ENCODE measurements at places on chromosomes 16 and 17.

DNA sequence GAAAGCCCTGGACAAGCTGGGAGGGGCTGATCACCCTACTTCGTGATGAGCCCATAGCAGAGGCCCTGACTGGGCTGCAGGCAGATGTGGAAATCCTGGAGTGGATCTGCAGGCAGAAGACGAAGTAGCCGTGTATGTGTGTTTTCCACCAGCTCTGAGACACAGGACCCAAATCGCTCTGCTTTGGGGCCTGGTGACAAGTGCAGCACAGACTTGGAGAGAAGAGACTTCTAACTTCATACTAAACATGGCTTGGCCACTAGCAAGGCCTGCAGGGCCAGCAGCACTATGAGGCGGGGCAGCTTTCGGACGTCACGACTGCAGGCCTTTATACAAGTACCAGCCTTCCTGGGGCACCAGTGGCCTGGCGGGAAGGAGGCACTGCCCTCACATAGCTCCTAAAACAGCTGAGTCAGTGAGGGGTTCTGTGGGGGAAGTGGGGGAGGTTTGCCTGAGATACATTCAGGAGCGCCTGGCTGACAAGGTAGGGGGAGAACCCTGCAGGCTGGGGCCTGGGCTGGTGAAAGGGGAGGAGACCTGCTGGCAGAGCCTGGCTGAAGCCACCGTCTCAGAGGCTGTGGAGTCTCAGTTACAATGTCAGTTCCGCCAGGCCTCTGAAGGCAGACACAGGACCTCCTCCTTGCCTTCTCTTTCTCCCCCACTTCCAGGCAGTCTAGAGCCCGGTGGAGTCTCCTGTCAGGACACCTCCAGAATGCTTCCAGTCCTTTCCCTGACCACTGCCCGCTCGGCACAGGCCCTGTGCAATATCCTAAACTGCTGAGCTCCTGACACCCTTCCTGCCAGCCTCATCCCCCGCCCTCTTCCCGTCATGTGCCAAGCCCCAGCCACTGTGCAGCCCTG is 73.4 kb downstream of the WSB1 start:
- no peak for DNase-seq

DNA sequence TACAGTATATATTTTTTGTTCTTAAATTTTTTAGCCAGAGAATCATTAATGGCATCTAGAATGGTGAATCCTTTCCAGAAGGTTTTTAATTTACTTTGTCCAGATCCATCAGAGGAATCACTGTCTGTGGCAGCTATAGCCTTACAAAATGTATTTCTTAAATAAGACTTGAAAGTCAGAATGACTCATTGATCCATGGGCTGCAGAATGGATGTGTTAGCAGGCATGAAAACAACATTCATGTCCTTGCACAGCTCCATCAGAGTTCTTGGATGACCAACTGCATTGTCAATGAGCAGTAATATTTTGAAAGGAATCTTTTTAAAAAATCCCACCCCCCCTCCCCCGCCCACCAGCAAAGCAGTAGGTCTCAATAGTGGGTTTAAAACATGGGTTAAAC is 51.4 kb downstream of the CACNG1 start:
- DNase-seq, result no peak

DNA sequence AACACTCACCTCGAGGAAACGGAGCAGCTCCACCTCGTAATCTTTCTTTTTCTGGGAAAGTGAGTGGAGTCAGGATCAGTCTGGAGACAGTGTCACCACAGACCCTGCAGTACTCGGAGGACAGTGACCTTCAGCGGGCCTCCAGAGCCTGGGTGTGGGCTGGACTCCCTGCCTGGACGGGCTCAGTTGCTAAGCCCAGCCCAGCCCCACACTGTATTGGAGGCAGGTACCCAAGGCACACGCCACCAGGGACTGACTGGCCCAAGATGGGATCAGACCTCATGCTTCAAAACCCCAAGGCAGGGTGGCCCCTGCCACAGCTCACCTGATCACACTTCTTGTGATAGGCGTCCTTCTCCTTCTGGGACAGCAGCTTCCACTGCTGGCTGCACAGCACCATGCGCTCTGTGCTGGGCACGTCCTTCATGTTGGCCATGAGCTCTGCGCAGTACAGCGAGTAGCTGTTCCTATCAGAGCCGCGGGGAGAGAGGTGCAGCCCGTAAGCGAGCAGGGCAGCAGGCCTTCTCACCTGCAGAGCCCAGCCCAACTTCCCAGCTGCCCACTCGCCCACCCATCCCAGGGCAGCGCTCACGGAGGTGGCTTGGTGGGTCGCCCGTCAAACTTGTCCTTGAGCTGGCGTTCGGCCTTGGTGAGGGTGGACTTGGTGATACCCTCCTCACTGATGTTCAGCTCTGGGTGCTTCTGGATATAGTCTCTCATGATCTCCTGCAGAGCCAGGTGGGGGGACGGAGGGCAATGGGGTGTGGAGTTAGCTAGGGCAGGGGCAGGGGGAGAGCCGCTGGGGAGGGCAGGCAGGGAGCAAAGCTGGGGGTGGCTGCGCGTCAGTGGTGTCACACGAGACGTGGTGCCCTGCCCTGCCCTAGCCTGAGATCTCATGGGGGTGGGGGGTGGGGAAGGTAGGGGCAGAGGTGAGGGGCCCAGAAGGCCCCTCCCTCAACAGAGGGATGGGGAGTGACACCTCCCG is 7.9 kb downstream of the UBTF start:
- no peak for DNase-seq

GRCh38 chr17:10121971-10122707 is 76.3 kb downstream of the GAS7 start:
- no peak for DNase-seq

- DNase-seq, result no peak
Observed at GRCh38 chr16:10936272-10936984, 5.8 kb downstream of the DEXI start.

GRCh38 chr16:78478267-78478861 is 378.9 kb downstream of the WWOX start:
- peak; percentile 19 for DNase-seq

GRCh38 chr17:50715471-50715870 is 3.9 kb upstream of the LUC7L3 start:
- DNase-seq, result no peak

GRCh38 chr16:30768583-30769181 is 6.6 kb downstream of the RNF40 start:
- DNase-seq, result no peak

DNA sequence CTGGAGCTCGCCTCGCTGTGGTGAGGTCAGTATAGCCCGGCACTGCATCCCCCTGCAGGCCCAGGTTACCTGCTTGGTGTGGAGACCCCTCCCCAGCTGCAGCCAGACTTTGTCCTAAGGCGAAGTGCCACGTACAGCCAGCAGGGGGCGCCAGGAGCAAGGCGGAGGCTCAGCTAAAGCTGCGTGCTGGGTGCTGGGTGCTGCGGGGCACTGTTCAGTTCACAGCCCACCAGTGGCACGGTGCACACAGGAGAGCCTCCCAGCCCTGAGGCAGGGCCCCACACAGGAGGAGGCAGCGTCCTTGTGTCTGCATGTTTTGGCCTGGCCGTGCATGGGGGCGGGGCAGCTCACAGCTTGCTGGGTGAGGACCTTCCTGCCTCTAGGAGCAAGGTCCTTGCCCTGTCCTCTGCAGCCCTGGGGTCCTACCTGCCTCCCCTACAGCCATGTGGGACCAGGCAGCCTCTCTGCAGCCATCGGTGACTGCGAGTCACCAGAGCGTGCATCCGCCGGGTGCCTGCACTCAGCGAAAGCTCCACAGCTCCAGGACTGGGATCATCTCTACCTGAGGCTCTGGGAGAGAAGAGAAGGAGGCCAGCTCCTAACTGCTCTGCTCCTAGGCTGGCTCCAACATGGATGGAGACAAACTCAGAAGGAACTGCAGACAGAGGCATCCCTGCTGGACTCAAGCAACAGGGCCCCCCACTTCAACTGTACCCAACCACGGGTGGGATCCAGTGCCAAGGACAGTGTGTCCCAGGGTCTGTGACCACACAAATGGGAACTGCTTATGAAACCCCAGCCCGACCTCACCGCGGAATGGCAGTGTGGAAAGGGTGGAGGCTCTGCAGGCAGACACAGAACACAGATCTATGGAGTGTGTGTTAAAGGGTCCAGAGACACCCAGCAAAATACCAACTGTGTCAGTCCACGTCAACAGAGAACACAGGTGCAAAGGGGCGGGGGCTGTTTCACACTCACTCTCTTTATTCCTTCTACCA is 19.0 kb downstream of the SLC7A5 start:
- DNase-seq, result peak; percentile 91

GRCh38 chr17:58303971-58304749 is 23.4 kb upstream of the MPO start:
- peak; percentile 93 for DNase-seq

- peak; percentile 4 for DNase-seq
Observed at GRCh38 chr17:14813649-14814370, 451.3 kb downstream of the PMP22 start.

DNA sequence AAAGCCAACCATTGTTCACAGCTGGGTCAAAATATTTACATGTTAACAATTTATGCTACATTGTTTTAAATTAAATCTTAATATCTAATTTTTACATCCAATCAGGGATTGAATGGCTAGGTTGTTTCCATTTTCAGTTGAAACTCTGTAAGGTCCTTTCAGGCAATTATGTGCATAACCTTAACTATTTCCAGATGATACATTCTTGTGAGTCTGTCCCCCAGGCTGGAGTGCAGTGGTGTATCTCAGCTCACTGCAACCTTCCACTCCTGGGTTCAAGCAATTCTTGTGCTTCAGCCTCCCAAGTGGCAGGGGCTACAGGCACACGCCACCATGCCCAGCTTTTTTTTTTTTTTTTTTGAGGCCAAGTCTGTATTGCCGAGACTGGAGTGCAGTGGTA is 10.4 kb downstream of the CDC42EP4 start:
- DNase-seq, result no peak

- DNase-seq, result no peak
Observed at GRCh38 chr17:60514053-60514452, 12.0 kb downstream of the APPBP2 start.

DNA sequence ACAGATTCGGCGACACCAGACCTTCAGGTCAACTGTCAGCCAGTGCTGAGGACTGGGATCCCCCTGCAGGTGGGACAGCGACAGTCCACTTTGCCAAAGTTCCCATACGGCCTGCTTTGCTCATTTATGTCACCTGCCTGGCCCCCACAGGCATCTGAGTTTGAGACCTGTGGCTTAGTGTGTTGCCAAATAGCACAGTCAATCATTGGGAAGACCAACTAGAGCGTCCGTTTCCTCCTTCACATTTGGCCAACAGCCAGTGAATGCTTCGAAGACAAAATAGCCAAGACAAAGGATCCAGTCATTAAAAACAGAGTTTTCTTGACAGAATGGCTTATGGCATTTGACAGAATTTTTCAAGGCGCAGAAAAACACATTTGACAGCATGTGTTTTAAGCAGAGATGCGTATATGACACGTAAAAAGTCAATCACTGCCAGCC is 113.8 kb downstream of the ABCC12 start:
- no peak for DNase-seq

DNA sequence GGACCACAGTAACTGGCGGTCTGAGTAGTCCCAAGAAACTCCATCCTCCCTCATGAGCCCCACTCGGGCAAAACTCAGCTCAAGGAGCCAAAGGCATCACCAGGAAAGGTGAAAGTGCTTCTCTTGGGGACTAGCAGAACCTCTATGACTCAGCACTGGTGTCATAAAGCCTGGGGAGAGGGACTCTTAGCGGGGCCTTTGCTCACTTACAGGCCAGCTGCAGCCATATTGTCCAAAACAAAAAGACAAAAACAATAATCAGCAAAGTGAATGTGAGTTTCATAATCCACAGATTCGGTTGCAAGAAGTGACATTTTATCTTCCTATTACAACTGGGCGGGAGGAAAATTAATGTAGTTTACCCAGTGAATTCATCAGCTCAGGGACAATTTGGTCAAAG is at the start of gene TEKT5:
Gene TEKT5, minus strand, starts transcription at position 101 of the 400 bp plus-strand sequence. Its CDS starts 57 bp downstream, at position 44.
- no peak for DNase-seq

DNA sequence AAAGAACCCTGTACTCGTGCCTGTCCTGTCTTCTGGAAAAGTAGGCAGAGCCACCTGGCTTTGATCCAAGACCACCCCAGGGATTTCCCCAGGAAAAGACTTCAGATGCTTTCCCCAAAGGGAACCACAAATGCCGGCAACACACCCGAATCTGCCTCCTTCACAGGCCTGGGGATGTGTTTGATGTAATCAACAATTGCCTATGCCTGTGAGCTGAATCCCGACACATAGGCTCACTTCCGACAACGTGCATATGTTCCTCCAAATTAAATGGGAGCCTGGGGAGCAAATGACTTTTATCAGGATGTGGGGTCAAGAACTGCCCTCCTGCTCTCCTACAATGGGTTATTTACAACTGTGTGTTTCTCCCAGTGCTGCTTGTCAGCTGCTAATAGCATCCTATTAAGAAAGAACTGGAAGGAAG is 535.2 kb upstream of the CDH11 start:
- peak; percentile 59 for DNase-seq

DNA sequence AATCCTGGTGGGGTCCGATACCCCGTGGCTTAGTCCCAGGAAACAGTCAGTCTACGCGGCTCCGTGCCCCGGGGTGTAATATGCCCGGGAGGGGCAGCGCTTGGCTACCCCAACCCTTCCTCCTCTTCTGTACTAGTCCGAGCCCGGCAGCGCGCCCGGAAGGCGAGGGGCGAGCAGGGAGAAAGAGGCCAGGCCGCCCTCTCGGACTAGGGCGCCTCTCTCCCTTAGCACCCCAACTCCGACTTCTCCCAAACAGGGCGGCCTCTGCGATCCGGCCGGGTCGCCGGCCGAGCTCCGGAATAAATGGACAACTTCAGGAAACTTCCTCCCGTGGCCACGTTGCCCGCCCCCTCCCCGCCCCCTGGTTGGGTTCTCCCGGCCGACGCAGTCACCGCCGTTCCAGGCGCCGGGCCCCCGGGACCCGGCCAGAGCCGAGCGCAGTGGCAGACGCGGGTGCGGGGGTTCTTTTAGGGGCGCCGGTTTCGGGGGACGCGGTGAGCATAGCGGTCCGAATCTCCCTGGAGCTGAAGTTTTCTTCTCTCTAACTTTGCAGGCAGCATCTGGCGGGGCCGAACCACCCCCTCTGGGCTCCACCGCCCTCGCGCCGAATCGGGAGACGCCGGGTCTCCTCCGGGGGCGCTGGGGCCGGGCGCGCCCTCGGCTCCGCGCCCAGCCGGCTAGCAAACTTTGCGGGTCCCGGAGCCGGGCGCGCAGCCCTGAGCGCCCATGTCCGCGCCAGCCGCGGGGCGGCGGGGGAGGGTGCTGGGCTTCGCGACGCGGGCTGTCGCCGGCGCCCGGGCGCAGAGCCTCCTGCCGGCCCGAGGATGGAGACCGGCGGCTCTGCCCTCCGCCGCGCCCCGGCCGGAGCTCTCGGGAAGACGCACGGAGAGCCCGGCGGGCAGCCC is at the start of gene SDK2:
Gene SDK2, minus strand, starts transcription at position 301 of the 905 bp plus-strand sequence. CDS start 357 bp downstream, outside the sequence.
- peak; percentile 85 for DNase-seq

All from SK-N-SH (cell line).